ENCODE measurements at places on chromosomes 1 and 21.

DNA sequence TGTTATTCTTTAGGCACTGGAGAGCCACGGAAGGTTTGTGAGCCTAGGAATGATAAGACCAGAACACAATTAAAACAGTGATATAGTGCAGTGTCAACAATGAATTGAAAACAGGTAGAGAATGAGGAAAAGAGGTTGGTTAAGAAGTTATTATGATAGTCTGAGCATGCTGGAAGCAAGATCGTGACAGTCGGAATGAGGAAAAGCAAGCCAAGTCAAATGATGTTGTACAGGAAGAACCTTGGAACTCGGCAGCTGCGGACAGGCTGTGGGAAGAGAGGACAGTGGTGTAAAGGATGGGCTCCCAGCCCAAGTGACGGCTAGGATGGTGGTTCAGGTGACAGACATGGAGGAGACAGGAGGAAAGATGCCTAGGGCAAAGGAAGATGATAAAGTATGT is 25.6 kb downstream of the MTARC1 start:
- no peak for DNase-seq

DNA sequence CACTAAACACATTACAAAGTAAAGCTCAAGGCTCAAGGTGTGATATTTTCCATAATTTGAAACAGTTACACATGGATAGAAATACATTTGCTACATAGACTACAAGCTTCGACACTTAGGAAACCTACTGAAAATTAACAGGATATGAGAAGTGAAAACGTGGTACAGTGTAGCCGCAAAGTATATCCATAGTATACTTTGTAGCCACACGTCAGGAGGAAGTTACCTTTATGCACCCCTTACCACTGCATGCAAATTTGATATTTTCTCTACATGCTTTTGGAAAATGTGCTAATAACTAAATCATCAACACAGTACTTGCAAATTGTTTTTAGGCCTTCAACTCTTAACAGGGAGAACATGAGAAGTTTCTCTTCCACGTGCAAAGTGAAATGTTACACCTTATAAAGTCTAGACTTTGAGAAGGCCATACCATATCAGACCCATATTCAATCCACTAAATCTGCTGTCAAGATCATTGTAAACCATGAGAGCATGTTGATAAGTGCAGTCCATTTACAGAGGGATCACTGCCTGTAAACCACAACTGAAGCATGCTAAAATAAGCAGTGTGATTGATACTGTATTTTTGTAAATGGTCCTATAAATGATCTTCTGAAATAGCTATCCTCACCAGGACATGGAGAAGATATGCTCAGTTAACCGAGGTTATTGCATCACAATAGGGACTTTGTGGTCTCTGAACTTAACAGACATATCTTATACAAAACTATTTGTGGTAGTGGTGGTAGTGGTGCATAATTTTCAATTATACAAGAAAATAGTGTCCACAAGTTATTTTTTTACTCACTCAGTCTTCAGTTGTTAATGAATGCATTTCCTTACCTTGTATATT is 64.7 kb downstream of the VAV3 start:
- DNase-seq, result no peak

- DNase-seq, result no peak
Measured at GRCh38 chr1:40899230-40899870, 37.2 kb upstream of the CITED4 start.

GRCh38 chr1:87196110-87196827 is 132.4 kb upstream of the LMO4 start:
- DNase-seq, result no peak

GRCh38 chr1:241677201-241677600 is 25.1 kb downstream of the WDR64 start:
- no peak for DNase-seq

DNA sequence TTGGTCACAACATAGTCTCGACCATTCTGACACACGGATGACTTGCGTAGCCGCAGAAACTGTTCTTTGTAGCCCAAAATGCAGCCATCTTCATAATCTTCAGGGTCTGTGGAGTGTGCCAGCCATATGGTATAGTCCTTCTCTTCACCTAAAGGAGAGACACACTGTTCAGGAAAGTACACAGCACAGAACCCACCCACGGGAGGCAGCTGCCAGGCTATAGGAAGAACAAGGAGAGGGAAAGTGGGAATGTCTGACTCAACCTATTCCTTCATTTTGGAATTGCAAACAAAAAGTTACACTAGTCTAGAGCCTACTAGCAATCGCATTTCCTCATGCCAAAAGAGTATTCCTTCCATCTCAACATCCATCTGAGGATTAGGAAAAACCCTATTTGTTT is 16.2 kb upstream of the MYBPHL start:
- no peak for DNase-seq

GRCh38 chr21:25464275-25464674 is 143.0 kb downstream of the MRPL39 start:
- DNase-seq, result no peak

DNA sequence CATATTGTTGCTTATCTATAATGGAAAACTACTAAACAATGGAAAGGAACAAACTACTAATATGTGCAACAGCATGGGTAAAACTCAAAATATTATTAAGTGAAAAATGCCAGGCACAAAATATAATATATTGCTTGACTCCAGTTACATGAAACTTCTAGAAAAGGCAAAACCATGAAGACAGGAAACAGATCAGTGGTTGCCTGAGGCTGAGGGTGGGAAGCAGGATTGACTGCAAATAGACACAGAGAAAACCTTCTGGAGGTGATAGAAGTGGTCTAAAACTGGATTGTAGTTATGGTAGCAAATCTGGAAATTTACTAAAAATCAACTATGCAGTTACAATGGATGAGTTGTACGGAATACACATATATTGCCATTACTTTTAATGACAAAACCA is 29.5 kb upstream of the SLC44A3 start:
- no peak for DNase-seq

- DNase-seq, result no peak
Measured at GRCh38 chr1:191662746-191663145, 495.5 kb upstream of the RGS18 start.

Data from activated T-cell treated with anti-CD3 and anti-CD28 coated beads, Interleukin-2, amount 50 U/mL, for 48 hours (primary cell).